ENCODE measurements at places on chromosomes 2 and 18.
A peak's percentile ranks its signal among the peaks of the same experiment; 100 is the strongest.

DNA sequence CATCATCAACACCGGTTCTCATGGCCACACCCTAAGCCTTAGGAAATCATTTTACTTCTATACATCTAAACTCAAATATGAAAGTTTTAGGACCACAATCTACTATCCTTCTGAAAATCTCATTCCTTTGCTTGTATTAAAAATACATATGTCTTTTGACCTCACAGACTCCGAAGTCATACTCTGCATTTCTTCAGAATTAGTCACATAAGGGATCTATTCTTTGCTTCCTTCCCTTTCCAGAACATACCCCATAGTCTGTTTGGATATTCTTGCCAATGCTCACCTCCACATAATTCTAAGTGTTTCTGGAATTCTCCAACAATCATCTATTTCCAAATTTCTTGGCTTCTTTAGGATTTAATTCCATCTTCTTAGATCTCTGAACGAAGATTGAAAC is 14.2 kb upstream of the DSG1 start:
- no peak for DNase-seq

GRCh38 chr2:110834134-110834827 is 101.9 kb downstream of the ACOXL start:
- DNase-seq = no peak

- no peak for DNase-seq
Measured at GRCh38 chr18:74249181-74249968, 42.4 kb downstream of the CYB5A start.

DNA sequence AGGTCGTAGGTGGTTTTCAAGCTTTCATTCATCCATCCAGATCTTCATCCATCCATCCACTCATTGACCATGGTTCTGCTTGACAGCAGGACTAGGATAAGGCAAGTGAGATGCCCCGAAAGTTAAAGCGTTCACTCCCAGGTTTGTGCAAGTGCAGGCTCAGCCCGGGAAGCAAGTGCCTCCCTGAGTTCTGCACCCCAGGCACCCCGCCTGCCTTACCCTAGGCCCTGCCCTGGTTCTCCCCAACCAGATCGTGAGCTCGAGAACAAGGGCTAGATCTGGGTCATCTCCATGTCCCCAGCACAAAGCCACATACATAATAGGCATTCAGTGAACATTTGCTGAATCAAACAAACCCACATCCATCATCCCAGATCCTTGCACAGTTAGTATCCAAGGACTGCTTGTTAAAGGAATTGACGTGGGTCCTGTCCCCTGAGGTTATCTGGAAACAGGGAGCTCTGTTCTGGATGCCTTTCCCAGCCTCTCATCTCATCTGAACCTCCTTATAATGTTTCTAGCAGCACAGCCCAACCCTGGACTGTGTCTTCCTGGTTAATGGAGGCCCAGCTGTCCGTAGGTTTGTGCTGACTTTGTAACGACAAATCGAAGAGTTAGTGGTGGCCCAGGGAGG is 116.1 kb upstream of the GPC1 start:
- no peak for DNase-seq

- no peak for DNase-seq
Measured at GRCh38 chr18:50453014-50453680, 78.3 kb downstream of the SKA1 start.

GRCh38 chr18:79218605-79219190 is 149.5 kb downstream of the ATP9B start:
- DNase-seq = no peak

DNA sequence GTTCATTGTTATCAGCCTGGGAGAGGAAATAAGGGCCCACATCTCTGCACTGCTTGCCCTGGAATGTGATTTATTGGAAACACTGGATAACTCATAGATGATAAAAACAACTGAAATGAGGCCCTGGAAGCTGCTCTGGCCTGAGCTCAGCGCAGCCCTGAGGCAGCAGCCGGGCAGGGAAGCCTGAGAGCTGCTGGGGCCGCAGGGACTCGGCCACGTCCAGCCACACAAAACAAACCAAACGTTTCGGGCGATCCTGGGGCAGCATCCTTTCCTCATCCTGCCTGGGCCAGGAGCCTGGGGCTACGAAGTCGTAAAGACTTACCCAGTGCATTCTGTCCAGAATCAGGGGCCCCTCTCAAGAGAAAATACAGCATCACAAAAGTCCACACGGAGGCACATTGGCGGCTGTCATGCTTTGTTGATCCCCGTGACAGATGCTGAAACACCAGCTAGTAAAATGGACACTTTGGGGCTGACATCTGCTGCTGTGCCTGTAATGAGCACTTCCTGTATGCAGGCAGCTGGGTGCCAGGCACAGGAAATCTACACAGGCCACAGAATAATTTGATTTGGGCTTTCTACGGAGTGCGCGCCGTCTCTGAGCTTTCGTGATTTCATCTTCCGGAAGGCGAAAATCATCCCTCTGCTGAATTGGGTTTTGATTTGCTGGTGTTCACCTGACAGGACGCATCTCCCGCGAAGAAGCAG is 250.6 kb downstream of the EIPR1 start:
- no peak for DNase-seq

DNA sequence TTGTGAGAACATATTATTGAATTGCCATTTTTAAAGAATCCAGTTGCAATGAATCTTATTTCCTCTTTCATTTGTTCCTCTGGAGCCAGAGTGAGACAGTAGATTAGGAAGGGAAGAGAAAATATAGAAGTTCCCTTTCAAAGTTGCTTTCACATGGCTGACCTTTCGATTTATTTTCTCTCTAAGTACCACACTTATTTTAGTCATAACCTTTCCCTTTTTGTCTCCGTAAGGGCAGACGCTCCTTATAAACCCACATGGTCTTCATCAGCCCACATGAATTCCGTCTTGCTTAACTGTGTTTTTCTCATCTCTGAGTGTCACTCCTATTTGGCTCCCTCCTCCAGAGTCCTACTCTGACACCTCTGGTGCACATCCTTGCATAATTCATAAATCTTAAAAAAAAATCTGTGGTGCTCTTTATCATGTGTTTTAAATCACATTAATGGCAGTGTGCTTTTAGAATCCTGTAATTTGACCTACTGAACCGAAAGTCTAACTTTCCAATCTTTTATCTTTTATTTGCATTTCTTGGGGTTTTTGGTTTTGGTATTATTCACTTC is 38.5 kb upstream of the ZNF396 start:
- no peak for DNase-seq

- DNase-seq = no peak
Measured at GRCh38 chr2:144753416-144753815, 233.5 kb upstream of the ZEB2 start.

- DNase-seq = no peak
Measured at GRCh38 chr2:240591226-240591625, 4.7 kb downstream of the CAPN10 start.

GRCh38 chr2:187900021-187900420 is 345.8 kb upstream of the TFPI start:
- DNase-seq = no peak

GRCh38 chr2:233684640-233685039 is 2.9 kb downstream of the UGT1A7 start:
- no peak for DNase-seq

- DNase-seq = no peak
Measured at GRCh38 chr2:45130736-45131135, 121.5 kb upstream of the SIX2 start.

DNA sequence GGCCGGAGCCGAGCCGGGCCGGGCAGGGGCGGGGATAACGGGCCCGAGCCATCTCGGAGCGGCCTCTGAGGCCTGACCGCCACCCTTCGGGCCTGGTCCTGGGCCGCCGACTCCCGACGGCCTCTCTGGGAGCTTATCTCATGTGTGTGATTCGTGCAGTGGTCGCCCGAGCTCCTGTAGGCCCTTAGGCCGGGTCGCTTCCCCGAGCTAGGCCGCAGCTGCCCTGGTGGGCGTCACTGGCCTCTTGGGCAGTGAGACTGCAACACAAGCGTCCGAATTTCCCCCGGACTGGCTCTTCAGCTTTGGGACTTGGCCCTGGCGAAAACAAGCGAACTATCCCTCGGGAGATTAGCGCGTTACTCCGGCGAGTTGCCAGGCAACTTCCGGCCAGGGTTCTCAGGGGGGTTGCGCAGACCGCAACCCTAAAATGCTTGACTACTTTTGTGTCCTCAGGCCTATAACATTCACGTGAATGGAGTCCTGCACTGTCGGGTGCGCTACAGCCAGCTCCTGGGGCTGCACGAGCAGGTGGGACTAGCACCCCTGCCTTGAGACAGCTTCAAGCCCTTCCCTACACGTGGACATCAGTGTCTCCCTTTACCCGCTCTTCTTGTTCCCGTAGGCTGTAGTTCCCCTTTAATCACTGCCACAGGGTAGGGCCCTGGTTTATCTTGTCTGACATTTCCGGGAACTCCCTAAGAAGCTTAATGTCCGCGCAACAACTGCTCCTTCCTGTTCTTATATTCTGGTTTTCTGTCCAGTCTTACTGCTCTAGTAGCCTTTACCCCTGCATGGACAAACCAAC is 602 bp downstream of the SNX17 start:
- no peak for DNase-seq

GRCh38 chr18:49892148-49892924 is 79.0 kb upstream of the ACAA2 start:
- no peak for DNase-seq

- DNase-seq = no peak
Measured at GRCh38 chr2:29106980-29107388, 8.2 kb upstream of the CLIP4 start.

DNA sequence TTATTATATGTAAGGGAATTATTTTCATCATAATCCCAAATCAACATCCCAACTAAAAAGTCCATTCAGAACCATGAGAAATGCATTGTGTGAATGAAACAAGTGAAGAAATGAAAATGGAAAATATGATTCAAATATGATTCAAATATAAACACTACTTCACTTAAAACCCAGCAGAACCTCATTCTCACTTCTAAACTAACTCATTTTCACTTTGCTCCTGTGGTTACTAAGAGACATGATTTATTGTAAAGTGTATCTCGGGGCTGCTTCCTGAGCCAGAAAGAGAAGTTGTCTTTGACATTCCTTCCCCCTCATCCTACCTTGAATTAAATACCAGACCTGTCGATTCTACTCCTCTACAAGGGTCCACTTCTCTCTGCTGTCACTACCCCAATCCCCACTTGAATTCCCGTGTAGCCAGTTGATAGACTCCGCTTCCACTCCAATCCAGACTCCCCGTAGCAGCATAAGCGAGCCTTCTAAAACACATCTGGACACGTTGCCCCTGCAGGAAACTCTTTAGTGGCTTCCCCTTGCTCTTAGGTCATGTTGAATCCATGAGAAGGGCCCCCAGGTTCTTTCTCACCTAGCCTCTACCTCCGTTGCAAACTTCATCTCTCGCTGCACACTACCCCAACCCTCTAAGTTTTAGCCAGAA is 697.0 kb upstream of the ID2 start:
- DNase-seq = no peak

GRCh38 chr2:98896416-98896815 is 39.6 kb downstream of the CRACDL start:
- DNase-seq = no peak

DNA sequence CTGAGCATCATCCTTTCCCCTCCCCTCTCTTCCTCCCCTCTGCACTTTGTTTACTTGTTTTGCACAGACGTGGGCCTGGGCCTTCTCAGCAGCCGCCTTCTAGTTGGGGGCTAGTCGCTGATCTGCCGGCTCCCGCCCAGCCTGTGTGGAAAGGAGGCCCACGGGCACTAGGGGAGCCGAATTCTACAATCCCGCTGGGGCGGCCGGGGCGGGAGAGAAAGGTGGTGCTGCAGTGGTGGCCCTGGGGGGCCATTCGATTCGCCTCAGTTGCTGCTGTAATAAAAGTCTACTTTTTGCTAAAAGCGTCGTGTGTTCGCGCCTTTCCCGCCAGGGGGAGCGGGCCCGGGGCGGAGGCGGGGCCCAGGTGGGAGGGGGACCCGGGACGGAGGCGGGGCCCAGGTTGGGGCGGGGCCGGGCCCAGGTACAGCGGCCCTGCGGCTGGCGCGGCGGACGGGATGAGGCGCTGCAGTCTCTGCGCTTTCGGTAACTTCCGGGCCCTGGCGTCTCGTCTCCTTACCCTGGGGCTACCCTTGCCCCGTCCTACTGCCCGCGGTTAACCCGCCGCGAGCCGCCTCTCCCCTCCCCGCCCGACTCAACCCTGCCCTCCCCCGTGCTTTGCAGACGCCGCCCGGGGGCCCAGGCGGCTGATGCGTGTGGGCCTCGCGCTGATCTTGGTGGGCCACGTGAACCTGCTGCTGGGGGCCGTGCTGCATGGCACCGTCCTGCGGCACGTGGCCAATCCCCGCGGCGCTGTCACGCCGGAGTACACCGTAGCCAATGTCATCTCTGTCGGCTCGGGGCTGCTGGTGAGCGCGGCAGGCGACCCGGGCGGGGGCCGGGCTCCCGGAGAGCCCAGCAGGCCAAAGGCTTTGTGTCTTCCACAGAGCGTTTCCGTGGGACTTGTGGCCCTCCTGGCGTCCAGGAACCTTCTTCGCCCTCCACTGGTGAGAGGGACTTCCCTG is at the start of gene KRTCAP3:
Gene KRTCAP3, plus strand, starts transcription at position 424 of the 962 bp plus-strand sequence. Its CDS starts 32 bp downstream, at position 456.
- peak; percentile 60 for DNase-seq

DNA sequence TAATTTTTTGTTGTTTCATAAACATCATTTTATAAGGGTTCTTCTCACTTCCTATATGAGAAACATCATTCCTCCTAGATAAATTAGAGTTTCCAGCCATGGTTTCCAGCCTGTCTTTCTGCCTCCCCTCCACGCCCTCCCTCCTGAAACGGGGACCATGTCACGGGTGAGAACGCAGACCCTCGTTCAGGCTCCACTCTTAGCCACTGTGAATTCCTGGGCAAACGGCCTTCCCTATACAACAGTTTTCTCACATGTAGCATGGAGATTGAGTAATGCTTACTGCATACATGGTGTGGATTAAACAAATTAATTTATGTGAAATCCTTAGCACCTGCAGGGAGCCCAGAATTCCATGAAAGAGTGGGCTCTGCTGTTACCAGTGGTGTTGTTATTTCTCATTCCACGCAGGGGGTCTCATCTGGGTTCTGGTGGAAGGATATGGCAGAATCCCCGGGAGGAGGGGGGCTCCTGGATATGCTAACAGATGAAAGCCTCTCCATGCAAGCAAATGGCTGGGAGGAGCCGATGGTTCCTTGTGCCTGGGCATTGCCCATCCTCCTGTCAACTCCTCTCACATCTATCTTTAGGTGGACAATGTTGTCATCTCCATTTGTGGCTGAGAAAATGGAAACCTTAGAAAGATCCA is 54.0 kb upstream of the TWIST2 start:
- no peak for DNase-seq

GRCh38 chr2:73822276-73822675 is 6.5 kb upstream of the STAMBP start:
- no peak for DNase-seq

GRCh38 chr2:287471-287885 is 413 bp downstream of the ALKAL2 start:
- no peak for DNase-seq

GRCh38 chr2:236754271-236754944 is 184.8 kb downstream of the ACKR3 start:
- no peak for DNase-seq

DNA sequence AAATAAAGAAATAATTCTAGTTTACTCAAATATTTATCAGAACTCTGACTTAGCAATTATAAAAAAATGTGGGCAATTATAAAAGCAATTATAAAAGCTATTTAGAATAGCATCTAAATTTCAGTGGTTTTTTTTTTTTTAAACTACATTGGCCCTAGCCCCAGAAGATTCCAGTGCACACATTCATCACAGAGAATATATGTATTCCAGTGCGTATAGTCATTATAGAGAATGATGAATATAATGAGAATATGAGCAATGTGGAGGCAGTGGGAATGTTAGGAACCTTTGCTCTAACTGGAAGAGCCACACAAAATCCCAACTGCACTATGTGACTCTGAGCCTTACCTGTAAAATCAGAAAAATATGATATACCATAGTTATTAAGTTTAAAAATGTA is 10.5 kb downstream of the MAP3K2 start:
- DNase-seq = no peak

GRCh38 chr2:231715499-231715837 is 7.1 kb downstream of the PTMA start:
- DNase-seq = no peak

Data from CD4-positive, alpha-beta T cell treated with Interleukin-2 at 100 ng/mL for 4 hours (primary cell).